ENCODE measurements at places on chromosomes 7 and 10.

- DNase-seq: no peak
These were observed 113.1 kb downstream of the RNF32 start for GRCh38 chr7:156753630-156754029.

DNA sequence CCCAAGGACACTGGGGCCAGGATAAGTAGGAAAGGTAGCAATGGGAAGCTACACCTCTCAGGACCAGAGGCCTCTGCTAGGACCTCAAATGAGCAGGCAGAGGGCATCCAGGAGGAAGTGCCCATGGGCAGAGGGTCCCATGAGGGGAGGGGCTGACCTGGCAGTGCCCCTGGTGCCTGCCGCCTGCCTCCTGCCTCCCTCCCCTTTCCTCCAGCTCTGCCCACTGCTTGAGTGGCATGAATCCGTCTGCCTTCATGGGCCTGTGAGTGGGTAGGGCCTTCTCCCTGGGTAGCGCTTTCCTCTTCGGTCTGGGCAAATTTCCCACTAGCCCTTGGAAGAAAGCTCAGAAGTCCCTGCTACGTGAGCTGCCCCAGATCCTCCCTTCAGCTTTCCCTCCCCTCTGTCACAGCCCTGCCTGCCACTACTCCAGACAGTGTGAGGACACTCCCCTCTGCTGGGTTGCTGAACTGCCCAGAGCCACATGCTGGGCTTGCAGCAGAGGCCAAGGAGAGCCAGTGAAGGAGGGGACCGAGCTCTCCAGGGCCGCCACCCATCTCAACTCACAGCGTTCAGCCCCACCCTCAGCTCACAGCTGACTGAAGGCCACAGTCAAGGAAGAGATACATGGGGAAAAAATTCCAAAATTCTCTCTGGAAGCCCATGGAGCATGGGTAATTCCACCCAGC is 141.4 kb downstream of the ARHGAP22 start:
- no peak for DNase-seq

DNA sequence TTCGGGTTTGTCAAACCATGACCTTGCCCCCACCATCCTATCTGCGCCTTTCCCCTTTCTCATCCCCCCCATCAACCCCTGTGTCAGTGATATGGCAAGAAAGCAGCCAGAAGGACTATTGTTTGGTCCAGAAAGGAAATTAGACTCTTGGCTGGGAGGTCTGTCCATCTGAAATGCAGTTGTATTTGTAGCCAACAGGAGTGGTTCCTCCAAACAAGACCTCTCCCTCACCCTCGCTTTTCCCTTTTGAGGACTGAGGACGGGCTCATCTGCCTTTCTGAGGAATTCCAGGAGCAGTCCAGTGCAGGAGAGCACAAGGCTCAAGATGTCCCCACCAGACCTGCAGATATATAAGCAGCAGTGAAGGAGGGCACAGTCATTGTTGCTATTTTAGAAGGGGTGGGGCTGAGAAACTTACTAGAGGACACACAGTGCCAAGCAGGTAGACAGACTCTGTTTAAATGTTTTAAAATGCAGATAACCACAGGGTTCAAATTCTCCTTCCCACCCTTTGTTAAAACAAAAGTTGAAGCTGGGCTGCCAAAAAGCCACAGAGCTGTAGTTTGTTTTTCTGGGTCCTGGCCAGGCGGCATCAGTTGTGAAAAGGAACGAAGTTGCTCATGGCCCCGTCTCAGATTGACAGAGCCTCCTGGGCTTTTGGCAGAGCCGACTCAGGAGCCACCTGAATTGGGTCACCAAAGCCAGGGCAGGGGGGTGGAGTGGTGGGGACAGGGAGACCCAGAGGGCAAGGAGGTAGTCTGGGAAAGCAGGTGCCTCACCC is 37.3 kb downstream of the CYP17A1 start:
- DNase-seq: no peak

DNA sequence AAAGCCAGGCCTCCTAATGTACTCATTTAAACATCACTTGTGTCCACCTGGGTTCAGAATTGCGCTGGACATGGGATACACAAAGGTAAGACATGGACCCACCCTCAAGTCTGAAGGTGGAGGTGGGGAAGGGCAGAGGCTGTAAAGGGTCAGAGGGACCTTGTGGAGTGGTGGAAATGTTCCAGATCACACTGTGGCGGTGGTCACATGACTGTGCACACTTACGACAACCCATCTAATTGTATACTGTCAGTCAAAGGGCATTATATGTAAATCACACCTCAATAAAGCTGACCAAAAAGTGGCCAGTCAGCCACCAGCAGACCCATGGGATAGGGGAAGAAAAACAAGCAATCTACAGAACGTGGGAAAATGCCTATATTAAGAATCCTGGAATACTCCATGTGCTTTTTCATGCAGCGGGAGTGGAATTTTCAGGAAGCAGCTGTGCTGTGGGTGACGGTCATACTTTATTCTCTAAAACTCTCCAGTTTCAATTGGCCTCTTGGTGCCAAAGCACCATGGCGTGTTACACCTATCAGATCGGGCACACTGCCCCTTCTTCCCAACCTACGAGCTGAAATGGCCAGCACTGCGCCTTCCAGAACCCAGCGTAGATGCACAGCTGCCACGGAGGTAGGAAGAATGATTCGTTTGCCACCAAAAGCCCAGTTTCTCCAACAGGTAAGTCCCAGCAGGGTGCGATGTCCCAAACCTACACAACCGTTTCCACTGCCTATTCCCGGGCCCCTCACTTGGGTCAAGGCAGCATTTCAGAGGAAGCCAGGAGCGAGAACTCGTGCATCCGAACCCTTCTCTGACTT is 69.8 kb downstream of the PRKAG2 start:
- DNase-seq: no peak

GRCh38 chr7:50710441-50711154 is 72.1 kb downstream of the GRB10 start:
- no peak for DNase-seq

DNA sequence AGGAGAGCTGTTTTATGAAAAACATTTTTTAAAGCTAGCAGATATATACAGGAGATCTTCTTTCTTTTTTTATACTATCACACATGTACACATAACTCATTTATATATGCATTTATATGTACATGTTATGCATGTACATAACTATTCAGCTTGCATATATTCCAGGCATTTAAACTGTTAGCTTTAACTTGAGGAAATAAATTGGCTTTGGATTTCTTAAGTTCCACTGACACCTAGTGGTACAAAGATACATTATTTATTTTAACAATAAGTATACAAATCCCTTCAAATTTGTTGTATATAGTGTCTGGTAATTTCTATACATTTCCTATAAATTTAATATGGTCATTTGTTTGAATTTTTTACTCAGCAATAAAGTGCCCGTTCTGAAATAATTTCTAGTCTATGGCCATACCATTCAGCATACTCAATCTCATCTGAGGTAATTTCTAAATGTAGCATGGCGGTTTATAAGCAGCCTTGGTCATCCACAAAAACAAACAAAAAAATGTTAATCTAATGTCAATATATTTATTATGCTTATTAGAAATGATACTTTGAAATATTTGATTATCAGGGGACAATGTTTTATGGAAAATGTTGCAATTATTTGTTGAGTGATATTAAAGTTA is 11.6 kb downstream of the ZDHHC6 start:
- peak; percentile 32 for DNase-seq

DNA sequence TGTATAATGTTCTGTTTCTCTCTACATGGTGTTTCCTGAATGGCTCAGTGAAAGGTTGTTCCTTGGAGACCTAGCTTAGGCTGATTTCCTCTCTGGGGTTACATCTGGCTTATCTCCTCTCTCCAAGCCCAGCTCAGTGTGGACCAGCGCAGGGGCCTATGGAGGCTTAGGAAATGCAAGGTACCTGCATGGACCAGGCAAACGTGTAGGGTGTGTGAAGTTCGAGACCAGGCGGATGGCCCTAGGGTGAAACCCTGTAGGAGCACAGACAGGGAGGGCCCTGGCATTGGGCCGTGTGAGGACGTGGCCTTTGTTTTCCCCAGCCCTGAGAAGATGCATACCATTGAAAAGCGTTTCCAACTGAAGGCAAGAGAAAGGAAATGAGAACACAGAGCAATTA is 59.0 kb downstream of the DOCK1 start:
- no peak for DNase-seq

DNA sequence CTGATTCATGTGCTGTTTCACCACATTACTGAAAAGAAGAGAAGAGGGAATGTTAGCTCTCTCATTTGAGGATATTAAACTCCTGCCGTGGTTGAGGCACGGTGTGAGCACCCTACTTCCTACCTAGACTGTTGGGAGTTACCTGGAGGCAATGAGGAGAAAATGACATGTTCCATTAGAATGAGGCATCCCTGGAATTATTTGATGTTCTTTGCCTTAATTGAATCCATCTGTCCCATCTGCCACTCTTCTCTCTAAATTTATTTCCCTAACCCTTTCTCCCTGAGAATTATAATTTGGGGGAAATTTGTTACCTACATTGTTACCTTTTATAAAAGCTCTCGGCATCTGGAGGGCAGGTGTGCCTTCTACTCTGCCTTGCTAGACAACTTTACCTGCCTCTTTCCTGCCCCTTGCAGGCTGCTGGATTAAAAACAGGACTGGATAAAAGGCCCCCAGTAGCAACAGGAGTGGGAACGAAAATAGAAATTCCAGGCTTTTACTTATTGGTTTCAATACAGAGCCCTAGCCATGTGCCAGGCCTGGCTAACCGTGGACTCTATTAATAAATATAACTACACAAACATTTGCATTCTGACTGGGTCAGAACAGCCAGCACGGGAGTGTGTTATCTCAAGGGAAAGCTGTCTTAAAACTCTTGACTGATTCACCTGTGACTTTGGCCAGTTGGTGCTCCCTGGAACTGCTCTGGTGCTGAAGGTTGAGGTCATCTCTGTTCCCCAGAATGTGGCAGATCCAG is 4.4 kb upstream of the ATXN7L1 start:
- DNase-seq: no peak

- no peak for DNase-seq
These were observed 1219.4 kb downstream of the TYW1 start for GRCh38 chr7:68216051-68216450.

DNA sequence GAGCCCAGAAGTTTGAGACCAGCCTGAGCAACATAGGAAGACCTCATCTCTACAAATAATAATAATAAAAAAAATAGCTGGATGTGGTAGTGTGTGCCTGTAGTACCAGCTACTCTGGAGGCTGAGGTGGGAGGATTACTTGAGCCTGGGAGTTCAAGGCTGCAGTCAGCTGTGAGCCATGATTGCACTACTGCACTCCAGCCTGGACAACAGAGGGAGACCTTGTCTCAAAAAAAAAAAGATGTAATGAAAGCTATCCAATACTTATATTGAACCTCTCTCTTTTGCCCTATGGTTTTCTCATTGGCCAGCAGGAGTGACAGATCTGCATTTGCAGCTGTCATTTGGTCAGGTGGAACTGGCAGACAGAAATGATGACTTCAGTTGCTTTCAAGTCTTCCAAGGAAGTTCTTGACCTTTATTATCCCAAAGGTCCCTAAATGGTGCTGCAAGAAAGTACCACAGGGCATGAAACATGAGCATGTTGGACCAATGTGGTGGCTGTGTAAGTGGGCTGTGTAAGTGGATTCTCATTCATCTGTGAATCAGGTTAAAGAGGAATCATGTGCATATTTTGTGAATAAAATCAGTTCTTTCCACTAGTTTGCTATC is 99.4 kb downstream of the CALD1 start:
- no peak for DNase-seq

DNA sequence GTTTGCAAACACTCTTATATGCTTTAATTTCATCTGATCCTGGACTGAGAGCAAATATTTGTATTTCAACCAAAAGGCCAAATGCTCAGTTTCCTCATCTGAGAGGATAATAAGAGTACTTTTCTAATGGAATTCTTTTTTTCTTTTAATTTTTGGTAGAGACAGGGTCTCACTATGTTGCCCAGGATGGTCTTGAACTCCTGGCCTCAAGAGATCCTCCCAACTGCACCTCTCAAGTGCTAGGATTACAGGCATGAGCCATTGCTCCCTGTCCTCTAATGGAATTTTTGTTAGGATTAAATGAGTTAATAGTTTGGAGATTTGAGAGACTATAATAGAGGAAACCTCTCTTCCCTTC is 68.4 kb upstream of the KMT2E start:
- DNase-seq: no peak

DNA sequence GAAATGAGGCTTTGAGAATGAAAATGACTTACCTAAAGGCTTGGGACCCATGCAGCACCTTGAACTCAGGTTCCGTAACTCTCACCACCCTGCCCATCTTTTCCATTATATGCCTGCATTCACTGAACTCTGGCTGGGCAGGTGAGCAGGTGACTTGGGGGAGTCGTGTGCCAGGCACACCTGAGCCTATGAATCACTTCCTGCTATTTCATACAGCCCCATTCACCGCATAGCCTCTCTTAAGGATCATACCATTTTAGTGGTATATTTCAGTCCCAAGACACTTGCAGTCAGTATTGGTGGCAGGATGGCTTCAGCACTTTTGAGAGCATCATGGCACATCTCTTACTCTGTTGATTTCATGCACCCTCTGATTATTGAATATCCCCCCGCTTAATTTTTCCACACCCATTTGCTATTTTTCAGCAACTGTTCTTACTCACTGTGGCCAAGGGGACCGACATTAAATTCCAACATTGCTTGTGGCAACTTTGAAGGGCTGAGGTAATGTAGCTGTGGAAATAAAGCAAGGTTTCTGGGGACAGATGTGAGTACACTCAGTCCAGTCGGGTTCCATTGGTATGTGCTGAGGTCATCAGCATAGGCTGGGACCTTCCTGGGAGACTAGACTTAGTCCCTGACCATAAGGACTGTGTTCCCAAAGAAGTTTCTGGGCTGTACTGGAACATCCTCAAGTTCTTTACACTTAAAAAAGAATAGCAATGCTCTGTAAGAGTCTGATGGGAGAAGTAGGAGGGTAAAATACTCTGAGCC is 39.8 kb upstream of the ZNF438 start:
- DNase-seq: no peak

DNA sequence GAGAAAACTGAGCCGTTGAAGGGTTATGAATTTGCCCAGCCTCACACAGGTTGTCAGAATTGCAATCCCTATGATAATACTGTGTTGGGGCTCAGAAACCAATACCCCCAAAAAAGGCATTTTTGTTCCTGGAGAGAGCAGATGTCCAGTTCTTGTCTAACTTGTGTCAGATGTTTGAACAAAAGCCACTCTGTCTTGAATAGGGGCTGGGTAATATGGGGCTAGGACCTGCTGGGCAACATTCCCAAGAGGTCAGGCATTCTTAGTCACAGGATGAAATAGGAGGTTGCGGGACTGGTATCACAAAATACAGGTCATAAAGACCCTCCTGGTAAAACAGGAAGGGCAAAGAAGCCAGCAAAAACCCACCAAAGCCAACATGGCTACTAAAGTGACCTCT is 482.1 kb downstream of the IPMK start:
- DNase-seq: no peak

- no peak for DNase-seq
These were observed 161.9 kb upstream of the PRR15 start for GRCh38 chr7:29401769-29402168.

DNA sequence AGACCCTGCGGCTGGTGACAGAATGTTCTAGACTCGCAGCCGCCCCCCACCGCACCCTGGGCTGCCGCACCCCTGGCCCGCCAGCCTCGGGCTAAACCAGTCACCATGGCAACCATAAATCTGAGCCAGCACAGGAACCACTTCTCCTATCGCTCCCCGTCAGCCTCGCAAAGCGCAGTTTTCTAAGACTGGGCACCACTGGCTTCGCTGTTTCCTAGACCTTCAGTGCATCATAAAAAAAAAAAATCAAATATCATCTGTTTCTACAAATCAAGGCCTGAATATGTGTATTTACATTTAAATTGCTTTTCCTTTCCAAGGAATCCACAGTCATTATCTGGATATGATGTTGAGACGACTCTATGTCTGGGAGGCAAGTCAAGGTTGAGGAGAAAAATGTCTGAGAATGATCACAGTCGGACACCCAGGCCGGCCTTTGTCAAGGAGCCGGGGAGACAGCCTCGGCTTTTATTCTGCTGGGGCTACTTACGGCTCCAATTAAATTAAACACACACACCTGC is 99.9 kb downstream of the PTPRN2 start:
- no peak for DNase-seq
